Activated T-helper 1 cell treated with anti-CD3 and anti-CD28 coated beads, Interleukin-2, amount 50 U/mL, for 16 hours (primary cell): ENCODE measurements at places on chromosomes 4 and X.
A peak's percentile ranks its signal among the peaks of the same experiment; 100 is the strongest.

DNA sequence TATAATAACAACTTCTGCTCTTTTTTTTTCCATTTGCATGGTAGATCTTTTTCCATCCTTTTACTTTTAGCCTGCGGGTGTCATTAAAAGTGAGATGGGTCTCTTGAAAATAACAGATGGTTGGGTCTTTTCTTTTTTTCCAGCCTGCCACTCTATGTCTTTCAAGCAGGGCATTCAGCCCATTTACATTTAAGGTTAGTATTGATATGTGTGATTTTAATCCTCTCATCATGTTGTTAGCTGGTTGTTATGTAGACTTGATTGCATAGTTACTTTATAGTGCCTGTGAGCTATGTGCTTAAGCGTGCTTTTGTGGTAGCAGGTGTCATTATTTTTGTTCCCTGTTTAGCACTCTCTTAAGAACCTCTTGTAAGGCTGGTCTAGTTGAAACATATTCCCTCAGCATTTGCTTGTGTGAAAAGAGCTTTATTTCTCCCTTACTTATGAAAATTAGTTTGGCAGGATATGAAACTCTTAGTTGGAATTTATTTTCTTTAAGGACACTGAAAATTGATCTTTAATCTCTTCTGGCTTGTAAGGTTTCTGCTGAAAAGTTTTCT lies 326.1 kb downstream of the SH3BGRL start:
- no peak for DNase-seq

DNA sequence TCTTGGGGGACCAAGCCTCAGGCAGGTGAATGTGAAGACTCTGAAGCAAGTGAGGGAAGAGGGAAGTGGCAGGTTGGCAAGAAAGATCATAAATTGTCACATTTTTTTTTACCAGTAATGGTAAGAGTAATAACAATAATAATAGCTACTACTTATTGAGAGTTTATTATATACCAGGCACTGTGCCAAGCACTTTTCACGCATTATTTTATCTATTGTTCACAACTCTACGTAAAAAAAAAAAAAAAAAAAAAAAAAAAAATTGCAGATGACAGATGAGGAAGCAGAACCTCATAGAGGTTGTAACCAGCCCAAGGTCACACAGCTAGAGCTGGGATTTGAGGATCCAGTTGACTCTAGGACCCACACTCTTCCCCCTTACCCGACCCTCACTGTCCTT lies 40.9 kb downstream of the TSC22D3 start:
- no peak for DNase-seq

DNA sequence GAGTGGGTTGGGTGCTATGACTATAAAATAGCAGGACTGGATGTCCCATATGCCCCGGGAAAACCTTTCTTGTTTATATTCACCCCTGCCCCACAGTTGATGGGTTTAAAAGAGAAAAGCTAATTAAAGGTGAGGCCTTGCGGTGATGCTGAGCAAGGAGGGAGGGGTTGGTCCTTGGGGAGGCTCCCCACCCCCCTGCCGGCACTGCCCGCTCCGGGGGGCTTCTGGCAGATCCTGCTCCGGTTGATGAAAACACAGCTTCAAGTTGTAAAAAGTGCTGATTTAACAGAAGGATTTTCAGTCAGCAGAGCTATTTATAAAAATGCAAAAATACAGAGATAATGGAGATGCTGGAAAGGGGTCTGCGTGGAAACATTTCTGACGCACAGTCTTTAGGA lies 68.6 kb downstream of the MTMR1 start:
- no peak for DNase-seq

DNA sequence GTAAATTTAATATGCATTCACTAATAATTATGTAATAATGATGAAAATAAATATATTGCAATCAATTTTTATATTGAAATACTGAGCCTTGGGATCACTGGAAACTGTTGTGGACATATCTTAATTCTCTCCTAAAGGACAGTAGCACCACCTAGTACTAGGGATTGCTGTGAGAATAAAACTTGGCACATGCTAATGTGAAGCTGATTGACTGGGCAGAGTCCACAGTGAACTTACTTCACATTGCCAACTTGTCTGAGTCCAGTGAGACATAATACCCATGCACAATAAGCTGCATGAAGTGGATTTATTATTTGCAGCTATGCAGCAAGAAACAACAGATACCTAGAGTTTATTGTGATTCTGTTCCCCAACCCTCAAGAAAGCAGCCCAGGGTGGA lies 131.1 kb downstream of the GABRG1 start:
- no peak for DNase-seq

- DNase-seq: no peak
These were observed 272.7 kb downstream of the PDHA2 start for GRCh38 chr4:96112631-96113030.

DNA sequence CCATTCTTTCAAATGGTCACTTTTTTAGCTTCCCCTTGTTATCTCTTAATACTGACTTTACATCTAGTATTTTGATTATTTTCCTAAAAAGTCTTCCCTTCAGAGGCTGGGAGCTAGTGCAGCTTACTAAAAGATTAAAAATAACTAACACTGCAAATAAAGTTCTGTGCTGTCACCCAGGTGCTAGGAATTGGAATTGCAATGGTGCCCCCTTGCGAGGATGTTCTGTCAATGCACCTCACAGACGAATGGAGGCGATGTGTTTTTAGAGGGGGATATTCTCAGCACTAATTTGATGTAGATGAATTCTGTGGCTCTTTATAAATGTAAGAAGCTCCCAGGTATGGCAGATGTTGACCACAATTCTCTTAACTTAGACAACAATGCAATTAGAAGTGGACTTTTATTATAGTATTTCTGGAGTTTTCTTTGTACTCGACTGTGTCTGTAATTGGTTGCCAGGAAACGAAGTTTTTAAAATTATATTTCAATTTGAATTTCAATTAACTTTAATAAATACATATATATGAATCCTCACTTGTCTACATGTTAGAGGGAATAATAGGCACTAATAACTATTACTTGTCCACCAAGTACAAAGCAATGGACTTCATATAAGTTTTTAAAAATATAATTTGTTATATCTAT lies 22.0 kb upstream of the SMIM31 start:
- peak; percentile 6 for DNase-seq

DNA sequence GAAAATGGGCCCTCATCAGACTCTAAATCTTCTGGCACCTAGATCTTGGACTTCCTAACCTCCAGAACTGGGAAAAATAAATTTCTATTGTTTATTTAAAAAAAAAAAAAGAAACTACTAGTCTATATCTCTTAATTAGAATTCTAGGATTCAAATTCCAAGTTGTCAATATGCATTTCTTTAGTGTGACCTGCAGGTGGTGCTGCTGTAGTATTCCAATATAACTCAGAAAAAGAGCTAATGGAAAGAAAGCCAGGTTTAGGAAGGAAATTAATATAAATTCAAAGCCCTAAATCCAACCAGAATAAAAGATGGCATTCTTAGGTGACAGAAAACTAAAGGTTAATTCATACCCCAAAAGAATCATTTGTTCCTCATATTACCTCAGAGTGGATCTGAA lies 80.0 kb upstream of the NALF2 start:
- no peak for DNase-seq

DNA sequence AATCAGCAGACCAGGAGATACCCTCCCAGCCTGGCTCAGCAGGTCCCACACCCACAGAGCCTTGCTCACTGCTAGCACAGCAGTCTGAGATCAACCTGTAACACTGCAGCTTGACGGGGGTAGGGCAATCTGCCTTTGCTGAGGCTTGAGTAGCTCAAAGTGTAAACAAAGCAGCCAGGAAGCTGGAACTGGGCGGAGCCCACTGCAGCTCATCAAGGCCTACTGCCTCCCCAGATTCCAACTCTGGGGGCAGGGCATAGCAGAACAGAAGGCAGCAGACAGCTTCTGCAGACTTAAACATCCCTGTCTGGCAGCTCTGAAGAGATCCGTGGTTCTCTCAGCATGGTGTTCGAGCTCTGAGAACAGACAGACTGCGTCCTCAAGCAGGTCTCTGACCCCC lies 15.1 kb upstream of the GABRA2 start:
- no peak for DNase-seq

- no peak for DNase-seq
These were observed 14.4 kb upstream of the CYBB start for GRCh38 chrX:37765507-37765906.

DNA sequence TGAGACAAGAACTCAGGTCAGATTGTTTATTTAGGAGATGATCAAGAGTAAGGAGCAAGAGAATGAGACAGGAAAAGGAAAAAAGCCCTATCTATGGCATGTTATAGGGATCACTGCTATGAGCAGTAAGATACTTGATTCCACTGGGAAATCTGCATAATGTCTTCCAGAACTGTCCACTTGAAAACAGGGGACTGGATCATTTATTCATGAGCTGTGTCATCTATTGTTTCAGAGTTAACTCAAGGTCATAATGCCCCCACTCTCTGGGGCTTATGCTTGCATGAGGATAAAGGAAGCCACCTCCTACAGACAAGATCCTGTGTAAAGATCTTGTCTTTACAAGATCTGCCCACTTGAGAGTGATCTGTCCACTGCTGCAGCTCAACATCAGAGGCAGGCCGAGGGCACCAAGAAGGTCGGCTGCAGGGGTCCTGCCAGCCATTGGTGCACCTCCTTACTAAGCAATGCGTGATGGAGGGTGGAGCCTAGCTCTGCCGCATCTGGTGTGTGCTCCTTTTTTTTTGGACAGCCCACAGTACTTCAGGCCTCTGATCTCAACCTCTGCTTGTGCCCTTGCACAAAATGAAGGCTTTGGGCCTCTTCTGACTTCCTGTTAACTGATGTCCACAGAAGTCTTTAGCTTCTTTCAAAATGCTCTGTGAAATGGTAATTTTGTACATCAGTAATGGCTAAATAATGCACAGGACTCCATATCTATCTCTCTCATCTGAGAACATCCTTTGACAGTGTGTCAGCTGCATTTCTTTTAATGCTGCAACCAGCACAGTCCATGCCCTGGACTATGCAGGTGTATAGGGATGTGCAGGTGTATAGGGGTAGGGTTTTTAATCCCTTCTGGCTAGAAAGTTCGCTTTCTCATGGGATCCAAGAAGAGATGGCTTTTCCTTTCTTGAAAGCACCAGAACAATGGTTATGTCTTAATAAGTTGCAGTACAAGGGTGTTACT lies 95.9 kb upstream of the TRPC3 start:
- no peak for DNase-seq

GRCh38 chr4:7646384-7647061 lies 211.8 kb upstream of the PSAPL1 start:
- no peak for DNase-seq

DNA sequence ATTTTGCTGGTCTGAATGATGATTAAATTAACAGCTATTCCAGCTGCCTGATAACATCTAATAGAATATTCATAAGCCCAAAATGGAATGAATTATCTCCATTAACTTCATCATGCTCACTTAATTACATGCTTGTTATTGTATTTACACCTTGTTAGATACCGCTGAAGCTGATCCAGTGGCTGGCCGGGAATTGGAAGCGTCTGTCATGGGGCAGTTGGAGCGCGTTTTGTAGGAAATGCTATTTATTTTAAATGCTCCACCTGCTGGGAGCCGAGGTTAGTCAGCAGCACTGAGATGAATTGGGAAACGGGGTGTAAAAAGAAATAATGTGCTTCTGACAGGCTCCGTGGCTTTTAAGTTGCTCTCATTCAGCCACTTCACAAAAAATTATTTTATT lies 25.2 kb downstream of the ARX start:
- no peak for DNase-seq

GRCh38 chr4:931194-931959 lies 739 bp downstream of the GAK start:
- DNase-seq: peak; percentile 11
